ENCODE measurements at places on chromosomes 11 and 22. TPM values are rescaled to one million over a fixed set of nuclear protein-coding genes. Genes with fewer than 3 reads are reported as not detected.

ABCC8 gene
- not detected for total RNA-seq

P2RY6 gene
- total RNA-seq, result 3.6 TPM

DNA sequence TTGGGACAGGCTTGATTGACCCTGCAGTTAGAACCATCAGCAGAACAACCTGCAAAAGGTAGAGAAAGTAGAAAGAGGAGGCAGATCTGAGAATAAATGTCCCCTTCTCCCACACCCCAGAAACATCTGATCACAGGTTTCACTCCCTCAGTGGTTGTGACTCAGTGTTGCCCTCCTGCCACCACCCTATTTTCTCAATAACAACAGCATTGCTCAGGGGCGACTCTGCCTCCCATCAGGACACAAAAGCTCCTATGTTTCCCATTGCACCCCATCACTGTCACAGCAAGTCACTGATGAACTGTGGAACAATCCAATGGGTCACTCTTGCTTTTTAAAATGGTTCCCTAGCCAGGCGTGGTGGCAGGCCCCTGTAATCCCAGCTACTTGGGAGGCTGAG lies 110.2 kb downstream of the RASSF10 start:
- no peak for DNase-seq

DNA sequence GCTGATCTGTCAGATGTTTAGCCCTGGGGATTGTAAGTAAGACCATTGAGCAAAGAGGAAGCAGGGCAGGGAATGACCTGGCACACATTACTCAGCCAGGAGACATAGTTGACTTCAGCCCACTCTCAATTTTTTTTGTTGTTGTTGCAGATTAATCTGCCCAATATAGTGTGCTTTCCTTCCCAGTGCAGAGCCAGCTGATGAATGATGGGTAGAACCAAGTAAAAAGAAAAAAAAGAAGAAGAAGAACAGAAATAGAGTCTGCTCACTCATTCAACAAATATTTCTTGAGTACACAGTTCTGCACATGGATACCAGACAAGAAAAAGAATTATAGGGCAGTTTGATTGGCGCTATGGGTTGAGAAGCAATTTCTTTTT lies 292.7 kb downstream of the ETS1 start:
- DNase-seq, result no peak

DNA sequence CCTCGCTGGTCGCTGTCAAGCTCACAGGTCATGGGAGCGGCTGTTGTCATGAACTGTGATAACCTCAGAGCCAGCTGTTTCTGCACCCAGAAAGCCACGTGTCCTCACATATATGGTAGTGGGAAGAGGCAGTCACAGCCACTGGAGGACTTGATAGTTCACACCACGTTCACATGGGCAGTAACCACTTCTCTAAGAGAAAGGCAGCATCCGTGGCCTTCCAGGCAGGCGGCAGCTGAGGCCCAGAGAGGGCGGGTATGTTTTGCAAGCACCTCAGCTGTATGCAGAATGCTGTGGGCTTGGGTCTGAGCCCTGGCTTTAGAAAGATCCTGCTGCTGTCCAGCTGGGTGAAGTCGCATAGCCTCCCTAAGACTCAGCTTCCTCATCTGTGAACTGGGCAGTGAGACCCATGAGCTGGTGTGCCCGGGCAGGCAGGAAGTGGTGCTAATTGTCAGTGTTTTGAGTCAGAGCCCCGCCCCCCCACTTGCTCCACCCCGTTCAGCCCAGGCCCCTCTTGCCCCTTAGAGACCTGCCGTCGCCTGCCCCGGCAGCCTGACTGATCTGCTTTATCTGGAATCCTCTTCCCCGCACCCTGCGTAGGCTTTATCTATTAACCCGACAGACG lies 13.3 kb downstream of the TTC38 start:
- no peak for DNase-seq

- no peak for DNase-seq
Measured at GRCh38 chr11:26043665-26044064, 288.3 kb upstream of the ANO3 start.

Measured in esophagus squamous epithelium (tissue), 5 donors.